ENCODE measurements at places on chromosomes 2 and 18.
A peak's percentile ranks its signal among the peaks of the same experiment; 100 is the strongest.

- no peak for DNase-seq
These were observed 27.2 kb downstream of the IL1R2 start for GRCh38 chr2:102018823-102019445.

GRCh38 chr2:112798979-112799975 lies 15.0 kb upstream of the IL1A start:
- DNase-seq = no peak

GRCh38 chr2:21866316-21866715 lies 742.5 kb downstream of the TDRD15 start:
- DNase-seq = no peak

DNA sequence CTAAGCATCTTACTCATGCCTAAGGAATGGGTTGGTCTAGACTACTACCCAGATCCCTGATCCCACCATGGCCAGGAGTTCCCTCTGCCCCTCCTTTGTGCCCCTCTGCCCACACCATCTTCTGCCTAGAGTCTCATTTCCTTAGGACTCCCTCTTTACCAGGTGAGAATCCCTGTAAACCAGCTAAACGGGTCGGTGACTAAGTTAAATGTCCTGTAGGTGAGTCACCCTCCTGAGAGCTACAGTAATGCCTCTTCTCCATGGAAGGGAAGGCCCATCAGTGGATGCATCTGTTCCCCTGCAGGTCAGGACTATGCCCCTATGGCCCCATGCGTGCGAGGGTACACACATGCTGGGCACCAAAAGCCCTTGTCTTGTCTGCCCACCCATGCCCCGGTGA lies 25.4 kb downstream of the PTGR3 start:
- DNase-seq = no peak

GRCh38 chr18:42765302-42765701 lies 350.2 kb downstream of the RIT2 start:
- no peak for DNase-seq

- DNase-seq = no peak
These were observed 137.7 kb downstream of the THNSL2 start for GRCh38 chr2:88307817-88308216.

- no peak for DNase-seq
These were observed 220.8 kb upstream of the THUMPD2 start for GRCh38 chr2:39999864-40000263.

GRCh38 chr2:74834792-74835755 lies 1.1 kb downstream of the HK2 start:
- DNase-seq = no peak

GRCh38 chr2:97662895-97663625 lies 784 bp downstream of the ACTR1B start:
- peak; percentile 57 for DNase-seq

- no peak for DNase-seq
These were observed 63.4 kb upstream of the CYP20A1 start for GRCh38 chr2:203175371-203175770.

- DNase-seq = no peak
These were observed 128.1 kb upstream of the RBMS1 start for GRCh38 chr2:160621748-160622147.

DNA sequence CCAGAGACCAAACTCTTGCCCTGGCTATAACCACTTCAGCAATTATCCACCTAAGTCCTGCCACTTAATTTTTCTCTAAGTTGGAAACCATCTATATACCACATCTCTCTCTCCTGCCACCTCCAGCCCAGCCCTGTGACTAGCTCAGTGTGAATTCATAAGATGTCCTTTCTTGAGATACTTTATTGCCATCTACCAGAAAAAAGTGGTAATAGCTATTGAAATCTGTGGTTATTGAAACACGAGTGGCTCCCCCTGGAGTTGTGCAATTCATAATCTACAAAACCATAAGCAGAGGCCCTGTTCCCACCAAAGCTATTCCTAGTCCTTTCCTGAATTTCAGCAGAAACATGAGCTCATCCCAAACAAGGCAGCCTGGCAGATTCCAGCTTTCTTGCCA lies 324.0 kb downstream of the TXNL1 start:
- no peak for DNase-seq

DNA sequence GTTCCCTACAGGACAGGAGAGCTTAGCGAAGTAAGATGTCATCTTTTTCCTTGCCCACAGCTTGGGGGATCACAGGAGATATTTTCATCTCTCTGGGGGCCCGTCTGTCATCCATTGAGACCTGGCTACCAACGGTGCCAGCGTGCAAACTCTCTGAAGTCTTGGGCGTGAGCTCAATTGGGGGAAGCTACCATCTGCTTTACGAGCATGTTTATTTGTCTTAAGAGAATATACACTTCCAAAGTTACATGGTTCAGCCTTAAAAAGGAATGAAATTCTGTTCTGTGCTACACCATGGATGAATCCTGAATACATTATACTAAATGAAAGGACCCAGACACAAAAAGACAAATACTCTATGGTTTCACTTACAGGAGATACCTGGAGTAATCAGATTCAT lies 13.6 kb downstream of the SAG start:
- no peak for DNase-seq

DNA sequence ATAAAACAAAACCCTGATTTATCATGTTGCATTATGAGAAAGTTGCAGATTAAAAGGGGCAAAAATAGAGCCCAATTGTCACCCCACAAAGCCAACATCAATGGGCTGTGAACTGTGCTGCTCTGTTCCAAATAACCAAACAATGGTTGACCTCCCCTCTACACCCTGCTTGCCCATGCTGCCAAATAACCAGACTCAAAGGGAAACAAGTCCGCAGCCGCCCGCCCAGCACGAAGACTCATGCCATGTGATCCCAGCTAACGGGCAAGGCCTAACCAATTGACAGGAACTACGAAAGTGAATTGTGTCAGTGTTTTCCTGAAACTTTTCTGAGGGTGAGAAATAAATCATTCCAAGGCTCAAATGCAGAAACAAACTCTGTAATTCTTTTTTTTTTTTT lies 97.9 kb upstream of the RIOK3 start:
- peak; percentile 33 for DNase-seq

DNA sequence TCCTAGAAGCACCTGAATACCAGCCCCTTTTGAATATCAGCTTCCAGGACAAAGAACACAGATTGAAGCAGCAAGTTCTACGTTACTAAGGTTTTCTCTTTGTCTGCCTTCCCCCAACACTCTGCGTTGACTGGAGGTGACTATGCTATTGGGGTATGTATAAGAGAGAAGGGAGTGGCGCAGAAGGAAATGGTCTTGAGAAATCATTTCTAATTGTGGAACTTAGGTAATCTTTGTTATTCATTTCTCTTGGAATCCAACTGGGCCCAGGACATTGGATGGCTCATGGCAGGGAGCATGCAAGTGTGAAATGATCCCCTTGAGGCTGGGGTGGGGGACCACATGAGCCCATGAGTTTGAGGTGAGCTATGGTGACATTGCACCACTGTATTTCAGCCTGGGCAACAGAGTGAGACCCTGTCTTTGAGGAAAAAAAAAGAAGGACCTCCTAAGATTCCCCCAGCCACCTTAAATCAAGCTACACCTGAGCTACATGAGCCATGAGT lies 29.7 kb downstream of the XDH start:
- no peak for DNase-seq

- no peak for DNase-seq
These were observed 12.9 kb downstream of the ZNF397 start for GRCh38 chr18:35253655-35254287.

GRCh38 chr2:47389692-47390091 lies 13.3 kb upstream of the MSH2 start:
- no peak for DNase-seq

GRCh38 chr2:56239030-56239429 lies 55.2 kb downstream of the CCDC85A start:
- DNase-seq = no peak

DNA sequence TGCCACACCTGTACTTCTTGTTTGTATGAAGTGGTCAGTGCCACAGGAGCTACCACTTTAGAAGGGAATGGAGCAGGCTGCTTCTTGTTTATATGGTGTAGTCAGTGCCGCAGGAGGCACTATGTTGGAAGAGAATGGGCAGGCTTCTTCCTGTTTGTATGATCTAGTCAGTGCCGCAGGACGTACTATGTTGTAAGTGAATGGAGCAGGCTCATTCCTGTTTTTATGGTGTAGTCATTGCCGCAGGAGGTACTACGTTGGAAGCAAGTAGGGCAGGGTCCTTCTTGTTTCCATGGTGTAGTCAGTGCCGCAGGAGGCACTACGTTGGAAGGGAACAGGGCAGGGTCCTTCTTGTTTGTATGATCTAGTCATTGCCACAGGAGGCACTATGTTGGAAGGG lies 27.3 kb downstream of the TPO start:
- DNase-seq = no peak

DNA sequence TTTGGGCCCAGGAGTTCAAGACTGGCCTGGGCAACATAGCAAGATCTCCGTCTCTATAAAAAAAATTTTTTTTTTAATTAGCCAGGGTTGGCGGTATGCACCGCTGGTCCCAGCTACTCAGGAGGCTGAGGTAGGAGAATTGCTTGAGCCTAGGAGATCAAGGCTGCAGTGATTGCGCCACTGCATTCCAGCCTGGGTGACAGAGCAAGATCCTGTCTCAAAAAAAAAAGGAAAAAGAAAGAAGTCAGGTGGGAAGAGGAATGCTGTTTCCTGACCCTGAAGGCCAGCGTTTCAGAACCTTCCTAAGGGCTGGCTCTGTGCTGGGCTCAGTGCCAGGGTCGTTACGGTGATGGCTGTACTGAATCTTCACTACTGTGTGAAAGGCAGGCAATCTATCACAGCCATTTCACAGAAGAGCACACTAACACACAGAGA lies 35.0 kb upstream of the AGAP1 start:
- DNase-seq = no peak

DNA sequence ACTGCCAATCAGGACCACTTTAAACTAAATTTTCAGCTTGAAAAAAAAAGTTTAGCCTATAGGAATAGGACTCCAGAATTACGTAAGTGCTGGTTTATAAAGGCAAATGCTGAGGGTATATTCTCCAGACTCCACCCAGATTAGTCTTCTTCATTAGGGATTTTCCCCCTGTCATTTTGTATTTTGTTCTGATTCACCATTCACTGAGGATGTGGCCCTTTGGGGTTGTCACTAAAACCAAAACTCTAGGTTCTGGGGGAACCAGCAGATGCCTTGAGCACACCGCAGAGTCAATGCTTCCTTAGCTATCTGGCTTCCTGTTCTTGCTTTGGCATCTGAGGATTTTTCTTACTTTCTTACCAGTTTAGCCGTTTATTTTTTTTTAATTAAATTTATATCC lies 10.5 kb downstream of the SCYGR4 start:
- no peak for DNase-seq

- DNase-seq = no peak
These were observed 11.6 kb upstream of the DNER start for GRCh38 chr2:229725716-229726574.

DNA sequence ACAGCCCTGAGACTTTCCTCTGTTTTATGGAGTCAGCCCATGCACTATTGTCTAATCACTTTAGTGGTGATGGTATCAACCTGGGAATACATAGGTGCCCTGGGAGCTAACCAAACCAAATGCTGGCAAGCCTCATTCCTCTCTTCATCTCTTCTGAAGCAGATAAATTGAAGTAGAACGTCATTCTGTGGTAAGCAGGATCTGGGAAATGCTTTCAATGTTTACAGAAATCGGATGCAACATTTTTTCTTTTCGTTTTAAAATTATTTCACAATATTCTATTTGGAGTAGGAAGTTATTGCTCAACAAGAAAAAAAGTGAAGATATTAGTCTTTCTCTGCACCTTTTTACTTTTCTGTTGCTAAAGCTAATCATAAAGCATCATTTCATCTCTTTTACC lies 114.2 kb downstream of the RBMS1 start:
- DNase-seq = no peak

GRCh38 chr2:30912056-30912455 lies 104.8 kb upstream of the CAPN13 start:
- DNase-seq = no peak

- DNase-seq = no peak
These were observed 99.4 kb downstream of the NEB start for GRCh38 chr2:151634736-151635467.

Data from anterior cingulate cortex (tissue), 58 donors.